Activated naive CD8-positive, alpha-beta T cell treated with anti-CD3 and anti-CD28 coated beads for 36 hours (primary cell): ENCODE measurements at places on chromosomes 2 and 18. TPM values are rescaled to one million over a fixed set of nuclear protein-coding genes. Genes with fewer than 3 reads are reported as not detected.

Gene ADAM23
- total RNA-seq = not detected

Gene CNRIP1
- not detected for total RNA-seq

Gene SATB2
- 0.28 TPM for total RNA-seq

Gene RAPGEF4
- 0.72 TPM for total RNA-seq

Gene SOX11
- not detected for total RNA-seq

Gene FAP
- not detected for total RNA-seq

Gene UGT1A6
- not detected for total RNA-seq

Gene SGO2
- 36.9 TPM for total RNA-seq

- no peak overlapping the region for H3K4me3 ChIP-seq
- H3K36me3 ChIP-seq = no peaks in the 10 kb centered on the region
- peaks cover 3% of the 10 kb centered on the region for H3K4me1 ChIP-seq
- no peak for DNase-seq
Observed at GRCh38 chr18:58901783-58902182, 37.1 kb downstream of the ZNF532 start.

DNA sequence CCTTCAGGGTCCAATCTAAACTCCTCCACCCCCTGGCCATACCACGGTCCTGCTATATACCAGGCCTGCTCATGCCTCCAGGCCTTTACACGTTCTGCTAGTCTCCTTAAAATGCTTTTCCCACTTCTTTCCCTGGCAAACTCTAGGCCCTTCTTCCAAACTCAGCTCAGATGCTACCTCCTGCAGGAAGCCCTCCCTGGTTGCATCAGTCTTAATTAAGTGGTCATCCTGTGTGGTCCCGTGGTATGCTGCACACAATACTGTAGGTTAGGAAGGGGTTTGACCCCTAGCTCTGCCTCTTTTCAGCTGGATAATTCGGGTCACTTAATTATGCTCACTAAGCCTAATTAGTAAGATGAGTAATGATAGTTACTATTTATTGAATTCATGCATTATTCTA is 85.9 kb upstream of the SP3 start:
- H3K4me1 ChIP-seq = no peaks in the 10 kb centered on the region
- H3K36me3 ChIP-seq = no peaks in the 10 kb centered on the region
- H3K27ac ChIP-seq = no peak overlapping the region

DNA sequence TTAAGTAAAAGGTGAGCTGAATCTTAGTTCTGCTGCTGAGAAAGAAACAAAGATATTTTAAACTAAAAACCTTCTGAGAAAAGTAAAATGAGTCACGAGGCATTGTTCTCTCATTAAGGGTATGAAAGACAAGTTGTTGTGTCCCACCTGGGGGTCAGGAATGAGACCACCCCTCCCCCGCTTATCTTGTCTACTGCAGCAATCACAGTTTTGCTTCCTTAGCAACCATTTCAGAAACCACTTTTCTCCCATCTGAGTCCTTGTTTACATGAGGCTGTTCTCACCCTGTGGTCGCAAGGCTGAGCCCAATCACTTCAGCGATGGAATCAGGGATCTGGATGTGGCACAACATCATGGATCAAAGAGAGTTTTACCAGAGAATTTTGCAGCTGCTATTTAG is 377.6 kb upstream of the NETO1 start:
- no peak overlapping the region for H3K27ac ChIP-seq
- DNase-seq = no peak
- no peaks in the 10 kb centered on the region for H3K36me3 ChIP-seq
- no peaks in the 10 kb centered on the region for H3K27me3 ChIP-seq
- no peaks in the 10 kb centered on the region for H3K4me1 ChIP-seq
- no peak overlapping the region for H3K4me3 ChIP-seq

- H3K4me3 ChIP-seq = no peak overlapping the region
- DNase-seq = peak; percentile 51
Observed at GRCh38 chr2:236177604-236177966, 9.4 kb upstream of the GBX2 start.

DNA sequence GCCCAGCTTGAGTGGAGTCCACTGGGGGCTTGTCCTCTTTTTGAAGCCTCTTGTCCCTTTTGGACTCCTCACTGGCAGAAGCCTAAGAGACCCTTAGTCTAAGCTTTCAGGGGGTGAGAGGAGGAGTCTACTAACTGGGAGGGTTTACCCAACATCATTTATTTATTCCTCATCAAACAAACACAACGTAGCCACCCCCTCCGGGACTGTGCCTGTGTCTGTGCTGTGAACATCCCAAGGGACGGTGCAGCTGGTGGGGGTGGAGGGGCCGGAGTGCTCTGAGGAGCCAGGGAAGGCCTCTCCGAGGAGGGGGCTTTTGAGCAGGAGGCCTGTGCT is 42.7 kb upstream of the TAF1B start:
- H3K36me3 ChIP-seq = no peaks in the 10 kb centered on the region

DNA sequence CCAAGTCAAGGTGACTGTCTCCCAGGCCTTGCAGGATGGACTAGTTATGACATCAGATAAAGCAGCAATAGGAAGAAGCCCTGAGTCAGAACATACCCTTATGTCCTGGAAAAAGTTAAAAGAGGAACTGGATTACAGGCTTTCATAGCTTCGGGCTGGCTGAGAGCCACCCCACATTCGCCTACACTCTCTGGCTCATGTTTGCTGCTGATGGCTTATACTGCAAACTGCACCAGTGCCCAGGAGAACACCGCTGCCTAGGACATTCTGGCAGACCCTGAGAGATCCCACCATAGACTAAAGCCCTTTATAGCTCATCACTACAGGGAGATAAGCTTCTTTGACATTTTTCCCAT is 20.3 kb downstream of the SLC8A1 start:
- DNase-seq = no peak
- H3K4me3 ChIP-seq = no peak overlapping the region
- no peaks in the 10 kb centered on the region for H3K27me3 ChIP-seq
- no peaks in the 10 kb centered on the region for H3K4me1 ChIP-seq
- no peak overlapping the region for H3K27ac ChIP-seq

DNA sequence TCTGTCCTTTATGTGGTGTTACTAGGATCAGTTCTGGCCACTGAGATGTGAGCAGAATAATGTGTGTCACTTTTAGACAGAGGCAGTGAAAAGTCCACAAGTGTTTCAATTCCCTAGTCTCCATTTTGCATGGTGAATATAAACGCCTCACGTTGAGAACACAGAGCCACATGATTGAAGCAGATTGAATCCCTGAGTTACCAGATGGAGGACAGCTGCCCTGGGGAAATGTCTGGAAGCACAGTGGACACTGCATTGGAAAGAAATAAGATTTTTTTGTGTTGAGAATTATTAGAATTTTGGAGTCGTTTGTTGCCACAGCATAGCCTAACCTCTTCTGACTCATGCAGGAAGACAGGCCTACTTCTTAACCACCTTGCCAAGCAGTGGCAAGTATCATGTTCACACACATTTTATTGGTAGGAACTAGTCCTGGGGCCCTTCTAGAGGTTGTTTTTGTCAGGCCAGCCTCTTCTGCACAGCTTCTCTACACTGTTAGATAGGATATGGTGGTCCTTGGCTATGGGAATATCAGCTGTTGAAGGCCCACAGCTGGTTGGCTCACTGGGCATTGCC is 188.6 kb downstream of the TMEM182 start:
- H3K4me3 ChIP-seq = no peak overlapping the region
- H3K27ac ChIP-seq = no peak overlapping the region
- H3K4me1 ChIP-seq = no peaks in the 10 kb centered on the region
- H3K27me3 ChIP-seq = no peaks in the 10 kb centered on the region
- no peaks in the 10 kb centered on the region for H3K36me3 ChIP-seq

DNA sequence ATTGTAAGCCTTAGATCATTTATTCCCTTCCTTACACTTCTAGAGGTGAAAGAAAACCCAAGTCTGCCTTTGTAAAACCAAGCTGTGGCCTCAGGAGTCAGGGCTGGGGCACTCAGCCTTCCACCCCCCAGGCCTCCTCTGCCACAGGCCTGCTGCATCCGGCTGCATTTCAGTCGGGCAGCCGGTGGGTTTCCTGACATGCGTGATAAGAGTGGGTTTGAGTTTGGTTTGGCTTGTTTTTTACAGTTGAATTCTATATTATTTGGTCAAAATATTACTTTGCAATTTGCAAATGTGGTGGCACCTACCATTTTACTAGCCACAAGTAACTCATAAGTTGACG is 42.4 kb downstream of the ADI1 start:
- no peak overlapping the region for H3K27ac ChIP-seq
- H3K4me3 ChIP-seq = no peak overlapping the region
- H3K4me1 ChIP-seq = peaks cover 16% of the 10 kb centered on the region
- no peak for DNase-seq

GRCh38 chr18:43635397-43635796 is 358.1 kb upstream of the SYT4 start:
- no peak for DNase-seq
- H3K27ac ChIP-seq = no peak overlapping the region
- H3K4me3 ChIP-seq = no peak overlapping the region
- no peaks in the 10 kb centered on the region for H3K4me1 ChIP-seq
- no peaks in the 10 kb centered on the region for H3K36me3 ChIP-seq

DNA sequence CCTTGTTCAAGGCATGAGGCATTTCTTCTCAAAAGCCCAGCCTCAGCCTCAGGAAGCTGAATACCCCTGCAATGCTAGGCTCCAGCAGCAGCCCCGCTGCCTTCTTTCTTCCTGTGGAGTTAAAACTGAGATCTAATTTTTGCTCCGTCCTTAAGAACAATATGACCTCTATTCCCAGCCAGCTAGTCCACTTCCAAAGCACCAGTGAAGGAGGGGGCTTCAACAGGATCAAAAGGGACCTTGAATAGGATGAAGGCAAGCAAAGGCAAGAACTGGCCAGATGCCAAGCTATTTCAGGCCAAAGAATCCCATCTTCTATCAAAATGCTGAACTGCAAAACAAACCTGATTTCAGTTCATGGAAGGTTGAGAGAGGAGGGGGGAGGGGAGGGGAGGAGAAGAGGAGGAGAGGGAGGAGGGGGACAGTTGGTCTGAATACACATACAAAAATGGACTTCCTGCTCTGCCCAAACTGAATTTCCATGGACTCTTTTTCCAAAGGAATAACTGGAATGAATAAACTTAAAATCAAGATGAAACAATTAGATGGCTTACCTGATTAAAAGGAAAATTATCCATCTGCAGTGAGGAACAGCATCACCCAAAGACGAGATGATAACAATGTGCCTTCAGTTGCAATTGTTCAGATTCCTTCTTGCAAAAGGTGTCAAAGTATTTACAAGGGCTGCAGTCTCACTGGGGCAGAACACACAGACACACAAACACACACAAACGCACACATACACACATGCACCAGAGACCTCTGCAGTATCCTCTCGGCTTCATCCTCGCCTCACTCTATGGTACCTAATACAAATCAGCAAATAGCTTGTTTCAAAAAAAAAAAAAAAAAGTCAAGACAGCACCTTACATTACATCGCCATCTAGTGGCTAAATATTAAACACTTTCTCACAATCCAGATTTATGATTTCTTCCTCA is at the start of gene SCN1A:
SCN1A (minus strand) TSS at position 804 of the 939 bp plus-strand sequence. CDS start 54,399 bp downstream, outside the sequence.
- no peak within 1 kb of the TSS for H3K27ac ChIP-seq
- H3K36me3 ChIP-seq = no peaks in the 10 kb centered on the region
- H3K4me1 ChIP-seq = no peaks in the 10 kb centered on the region
- DNase-seq = no peak
- peaks cover 15% of the 10 kb centered on the region for H3K27me3 ChIP-seq
- no peak within 1 kb of the TSS for H3K4me3 ChIP-seq

DNA sequence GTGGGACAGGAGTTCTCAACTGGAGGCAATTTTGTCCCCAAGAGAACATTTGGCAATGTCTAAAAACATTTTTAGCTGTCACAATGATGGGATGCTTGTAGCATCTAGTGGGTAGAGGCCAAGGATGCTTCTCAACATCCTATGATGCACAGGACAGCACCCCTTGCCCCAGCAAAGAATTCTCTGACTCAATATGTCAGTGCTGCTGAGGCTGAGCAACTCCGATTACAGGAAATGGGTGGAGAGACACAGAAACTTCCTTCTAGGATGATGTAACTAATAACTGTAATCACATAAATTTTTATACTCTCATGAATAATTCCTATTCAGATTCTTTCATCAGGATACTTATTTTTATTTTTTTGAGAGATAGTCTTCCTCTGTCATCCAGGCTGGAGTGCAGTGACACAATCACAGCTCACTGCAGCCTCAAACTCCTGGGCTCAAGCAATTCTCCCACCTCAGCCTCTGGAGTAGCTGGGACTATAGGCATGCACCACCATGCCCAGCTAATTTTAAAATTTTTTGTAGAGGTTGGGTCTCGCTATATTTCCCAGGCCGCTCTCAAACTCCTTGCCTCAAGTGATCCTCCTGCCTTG is 120.3 kb upstream of the ACAA2 start:
- H3K36me3 ChIP-seq = no peaks in the 10 kb centered on the region
- DNase-seq = no peak
- no peaks in the 10 kb centered on the region for H3K4me1 ChIP-seq

DNA sequence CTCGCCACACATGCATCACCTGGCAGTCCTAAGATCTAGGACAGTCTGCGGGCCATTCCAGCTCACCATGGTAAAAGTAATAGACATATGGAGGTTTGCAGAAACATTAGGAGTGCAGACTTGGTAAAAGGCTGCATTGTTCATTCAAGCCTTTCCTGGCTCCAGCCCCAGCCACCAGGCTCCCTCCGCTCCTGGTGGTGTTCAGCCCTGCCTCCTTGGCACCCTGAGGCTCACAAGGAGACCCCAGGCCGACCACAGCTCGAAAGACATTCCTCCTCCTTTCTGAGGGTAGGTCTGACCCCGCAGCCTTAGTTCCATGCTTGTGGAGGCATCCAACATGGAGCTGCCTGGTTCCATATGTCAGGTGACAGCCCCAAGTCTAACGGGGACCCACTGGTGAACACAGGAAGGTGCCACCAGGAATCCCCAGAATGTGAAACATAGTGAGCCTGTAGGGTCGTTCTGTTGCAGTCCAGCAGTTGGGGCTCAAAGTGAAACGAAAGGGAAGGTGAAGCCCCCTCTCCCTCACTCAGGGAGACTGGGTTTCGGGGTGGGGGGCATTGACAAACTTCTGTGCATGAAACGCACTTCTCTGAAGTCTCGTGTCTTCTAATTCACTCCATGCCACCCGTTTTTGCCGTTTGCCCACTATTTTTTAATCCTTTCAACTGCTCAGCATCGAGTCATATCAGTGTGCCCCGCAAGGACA is 5.0 kb upstream of the SP100 start:
- H3K36me3 ChIP-seq = peaks cover 15% of the 10 kb centered on the region
- DNase-seq = peak; percentile 8
- H3K4me1 ChIP-seq = peaks cover 59% of the 10 kb centered on the region
- H3K27ac ChIP-seq = peak overlapping the region; percentile 98
- no peaks in the 10 kb centered on the region for H3K27me3 ChIP-seq

- DNase-seq = no peak
- no peak overlapping the region for H3K4me3 ChIP-seq
- H3K36me3 ChIP-seq = no peaks in the 10 kb centered on the region
- no peaks in the 10 kb centered on the region for H3K4me1 ChIP-seq
- H3K27ac ChIP-seq = no peak overlapping the region
- H3K27me3 ChIP-seq = peaks cover 10% of the 10 kb centered on the region
Observed at GRCh38 chr18:8719192-8719591, 13.8 kb downstream of the MTCL1 start.

DNA sequence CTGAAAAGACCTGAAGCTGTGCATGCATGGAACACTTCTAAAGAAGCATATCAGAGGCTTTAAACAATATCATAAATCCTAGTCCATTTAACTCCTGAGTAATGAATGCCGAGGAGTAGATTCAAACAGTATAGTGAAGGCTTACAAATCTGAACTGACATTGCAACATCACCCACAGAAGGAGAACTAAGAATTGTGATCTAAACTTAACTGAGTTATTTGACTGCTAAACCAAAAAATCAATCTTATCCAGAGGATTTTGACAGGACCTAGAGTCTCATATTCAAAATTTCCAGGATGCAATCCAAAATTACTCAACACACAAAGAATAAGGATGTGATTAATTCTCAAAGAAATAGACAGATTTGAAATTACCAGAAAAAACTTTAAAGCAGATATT is 181.0 kb downstream of the SLC39A10 start:
- no peak overlapping the region for H3K4me3 ChIP-seq
- peaks cover 2% of the 10 kb centered on the region for H3K4me1 ChIP-seq
- no peak overlapping the region for H3K27ac ChIP-seq
- DNase-seq = no peak
- H3K36me3 ChIP-seq = no peaks in the 10 kb centered on the region
